ENCODE measurements at places on chromosomes 7 and 10. TPM values are rescaled to one million over a fixed set of nuclear protein-coding genes. Genes with fewer than 3 reads are reported as not detected.

GRCh38 chr10:84908491-84908890 is 580.1 kb downstream of the CCSER2 start:
- DNase-seq, result no peak

DNA sequence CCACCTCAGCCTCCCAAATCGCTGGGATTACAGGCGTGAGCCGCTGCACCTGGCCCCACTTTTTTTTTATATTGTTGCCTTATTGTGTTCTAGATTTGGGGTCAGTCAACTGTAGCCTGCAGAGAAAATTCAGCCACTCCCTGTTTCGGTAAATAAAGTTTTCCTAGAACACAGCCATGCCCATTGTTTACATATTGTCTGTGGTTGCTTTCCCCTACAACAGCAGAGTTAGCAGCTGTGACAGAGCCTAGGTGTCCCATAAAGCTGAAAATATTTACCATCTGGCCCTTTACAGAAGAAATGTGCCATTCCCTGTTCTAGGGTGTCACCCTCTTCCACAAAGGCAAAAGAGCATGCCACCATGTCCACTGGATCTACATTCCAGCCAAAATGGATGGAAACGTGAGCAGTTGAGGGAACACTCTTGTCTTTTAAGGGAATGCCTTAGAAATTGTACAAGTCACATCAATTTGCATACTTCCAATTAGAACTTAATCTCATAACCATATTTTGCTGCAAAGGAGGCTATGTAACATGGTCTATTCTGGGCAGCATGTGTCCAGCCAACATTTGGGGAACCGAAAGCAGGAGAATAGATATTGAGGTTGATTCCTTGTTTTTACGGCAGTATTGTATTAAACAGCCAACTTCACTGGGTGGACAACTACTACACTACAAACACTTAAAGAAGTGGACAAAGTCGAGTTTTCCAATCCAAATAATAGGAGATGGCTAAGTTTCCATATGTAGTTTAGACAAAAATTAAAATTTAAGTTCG is 11.0 kb upstream of the BLVRA start:
- no peak for DNase-seq

DNA sequence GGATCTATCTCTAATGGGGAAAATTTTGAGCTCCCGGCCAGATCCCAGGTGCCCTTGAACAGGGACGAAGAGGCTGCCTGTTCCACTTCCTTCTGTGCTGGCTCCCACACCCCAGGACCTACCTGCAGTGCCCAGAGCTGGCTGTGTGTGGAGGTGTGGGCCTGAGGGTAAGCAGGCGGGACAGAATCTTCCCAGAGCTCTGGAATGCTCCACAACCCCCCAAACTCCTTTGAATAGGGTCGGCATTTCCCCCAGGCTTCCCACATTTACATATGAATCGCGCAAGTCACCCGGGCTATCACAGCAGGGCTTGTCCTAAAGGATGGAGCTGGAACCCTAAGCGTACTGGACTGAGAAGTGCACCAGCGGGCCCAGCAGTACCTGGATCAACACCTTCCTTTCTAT is 95.9 kb downstream of the DNMBP start:
- DNase-seq, result no peak

- no peak for DNase-seq
Observed at GRCh38 chr7:151508991-151509390, 10.7 kb downstream of the RHEB start.

The IFIT1B gene
- total RNA-seq, result not detected

DNA sequence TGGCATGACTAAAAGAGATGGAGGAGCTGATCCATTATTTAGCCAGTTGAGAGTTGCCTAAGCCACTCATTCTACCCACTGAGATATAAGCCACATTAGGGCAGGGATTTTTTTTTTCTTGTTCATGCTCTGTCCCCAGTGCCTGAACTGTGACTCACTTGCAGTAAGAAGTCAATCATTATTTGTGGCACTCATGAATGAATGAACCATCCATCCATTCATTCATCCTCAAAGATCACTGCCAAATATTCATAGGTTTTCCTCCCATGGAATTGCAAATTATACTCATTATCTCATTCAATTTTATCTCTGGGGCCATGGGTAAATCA is 22.8 kb upstream of the ARID5B start:
- DNase-seq, result no peak
